ENCODE measurements at places on chromosomes 6 and 20. TPM values are rescaled to one million over a fixed set of nuclear protein-coding genes. Genes with fewer than 3 reads are reported as not detected.

DNA sequence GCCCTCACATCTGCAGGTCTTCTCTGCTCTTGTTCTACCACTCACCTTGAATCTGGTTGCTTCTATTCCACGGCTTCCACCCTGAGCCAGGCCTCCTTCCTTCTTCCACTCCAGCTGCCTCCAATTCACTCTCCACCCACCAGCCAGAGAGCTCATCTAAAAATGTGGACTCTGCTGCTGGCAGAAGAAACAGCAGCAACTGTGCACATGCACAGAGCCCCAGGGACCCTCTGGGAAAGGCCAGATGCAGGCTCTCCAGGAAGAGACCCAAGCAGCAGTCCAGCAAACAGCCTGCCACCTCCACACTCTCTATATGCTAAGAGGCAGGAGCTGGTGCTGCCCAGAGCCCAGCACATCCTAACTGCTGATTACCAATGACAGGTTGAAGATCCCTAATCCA, 162.6 kb upstream of the TOP1 start:
- DNase-seq: no peak

GRCh38 chr6:159762681-159763293, 942 bp downstream of the ACAT2 start:
- DNase-seq: peak; percentile 9

Gene IL17A
- not detected for total RNA-seq

Gene ID1
- 901 TPM for total RNA-seq

Gene C20orf96
- 1.7 TPM for total RNA-seq
